ENCODE measurements at places on chromosomes 13 and 19.

GRCh38 chr13:37201081-37201480 is 95.6 kb upstream of the CSNK1A1L start:
- no peak for DNase-seq

GRCh38 chr19:5086230-5086629 is 117.3 kb downstream of the KDM4B start:
- no peak for DNase-seq

DNA sequence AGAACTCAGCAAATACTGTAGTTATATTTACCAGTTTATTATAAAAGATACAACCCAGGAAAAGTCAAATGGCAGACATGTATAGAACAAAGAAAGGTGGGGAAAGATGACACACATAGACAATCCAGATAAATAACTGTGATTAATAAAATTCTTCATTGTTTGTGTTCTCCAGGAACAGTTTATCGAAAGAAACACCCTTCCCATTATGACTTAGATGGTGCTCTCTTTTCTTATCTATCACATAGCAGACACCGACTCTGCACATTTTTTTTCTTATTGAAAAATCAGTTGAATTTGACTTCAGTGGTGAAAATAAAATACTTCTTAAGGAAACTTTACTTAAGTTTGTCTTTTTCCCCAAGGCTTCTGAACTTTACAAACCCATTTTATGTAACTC is 6.2 kb downstream of the ZNF708 start:
- no peak for DNase-seq

- peak; percentile 63 for DNase-seq
These were observed 337 bp upstream of the FXYD7 start for GRCh38 chr19:35142606-35143230.

GRCh38 chr13:107111248-107111647 is 543.3 kb upstream of the ARGLU1 start:
- DNase-seq = no peak

DNA sequence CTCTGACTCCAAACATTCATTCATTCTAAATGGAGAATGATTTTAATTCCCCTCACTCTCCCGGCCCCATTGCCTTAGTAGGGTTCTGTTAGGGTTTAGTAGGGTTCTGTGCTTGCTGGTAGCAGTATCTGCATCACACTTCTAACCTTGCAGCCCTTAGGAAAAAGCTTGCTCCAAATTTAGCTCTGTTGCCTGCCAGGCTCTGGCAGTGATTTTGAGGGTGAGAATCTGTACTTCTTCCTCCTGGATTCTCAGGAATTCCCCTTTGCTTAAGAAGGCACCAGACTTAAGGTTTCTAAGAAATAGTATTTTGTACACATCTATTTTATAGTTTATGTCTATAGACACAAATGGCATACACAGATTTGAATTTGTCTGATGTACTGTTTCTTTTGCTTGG is 14.7 kb downstream of the B3GLCT start:
- no peak for DNase-seq

DNA sequence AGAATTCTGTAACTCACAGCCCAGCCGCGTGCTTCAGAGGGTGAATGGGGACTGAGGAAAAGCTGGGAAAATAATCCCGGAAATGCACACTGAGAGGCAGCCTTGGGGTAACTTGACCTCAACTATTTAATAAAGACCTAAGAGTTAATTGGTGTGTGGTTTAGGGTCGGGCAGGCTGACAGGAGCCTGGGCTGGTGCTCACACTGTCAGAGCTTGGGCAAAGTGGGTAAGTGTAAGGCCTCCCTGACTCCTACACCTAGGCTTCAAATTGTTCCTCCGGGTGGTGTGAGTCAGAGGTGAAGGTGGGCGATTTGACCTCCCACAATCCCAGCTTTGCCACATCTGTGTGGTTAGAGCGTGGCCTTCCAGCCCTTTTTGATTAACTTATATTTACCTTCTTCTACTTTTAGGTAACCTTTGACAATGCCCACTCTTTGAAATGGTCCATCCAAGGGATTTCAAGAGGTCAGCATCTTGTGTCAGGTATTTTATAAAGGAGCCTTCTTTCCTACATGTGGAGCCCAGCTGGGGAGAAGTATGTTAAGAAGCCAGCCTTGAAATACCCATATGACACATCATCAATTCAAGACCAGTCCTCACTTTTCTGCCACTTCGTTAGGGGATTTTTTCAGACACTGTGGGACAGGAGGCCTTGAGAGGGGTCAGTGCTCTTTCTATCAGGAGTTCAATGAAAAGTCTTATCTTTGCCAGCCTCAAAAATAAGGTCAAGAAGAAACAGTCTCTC is 114.2 kb downstream of the NUFIP1 start:
- DNase-seq = no peak

DNA sequence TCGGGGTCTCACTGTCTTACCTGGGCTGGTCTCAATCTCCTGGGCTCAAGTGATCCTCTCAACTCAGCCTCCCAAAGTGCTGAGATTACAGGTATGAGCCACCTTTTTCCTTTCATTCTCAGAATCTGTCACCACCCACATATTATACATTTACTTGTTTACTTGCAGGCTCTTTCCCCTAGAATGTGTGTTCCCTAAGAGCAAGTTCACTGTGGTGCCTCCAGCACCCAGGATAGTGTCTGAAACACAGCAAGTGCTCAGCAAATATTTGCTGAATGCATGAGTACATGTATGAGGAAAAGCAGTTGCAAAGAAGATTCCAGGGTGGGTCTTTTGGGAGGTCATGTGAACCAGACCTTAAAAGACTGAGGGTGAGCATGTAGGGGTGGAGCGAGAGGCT is 96.8 kb downstream of the RGCC start:
- no peak for DNase-seq
